ENCODE measurements at places on chromosomes 12 and 14.

- no peak for DNase-seq
Measured at GRCh38 chr12:112126000-112126438, 659 bp downstream of the TRAFD1 start.

- DNase-seq, result no peak
Measured at GRCh38 chr14:36646664-36647416, 14.8 kb upstream of the PAX9 start.

DNA sequence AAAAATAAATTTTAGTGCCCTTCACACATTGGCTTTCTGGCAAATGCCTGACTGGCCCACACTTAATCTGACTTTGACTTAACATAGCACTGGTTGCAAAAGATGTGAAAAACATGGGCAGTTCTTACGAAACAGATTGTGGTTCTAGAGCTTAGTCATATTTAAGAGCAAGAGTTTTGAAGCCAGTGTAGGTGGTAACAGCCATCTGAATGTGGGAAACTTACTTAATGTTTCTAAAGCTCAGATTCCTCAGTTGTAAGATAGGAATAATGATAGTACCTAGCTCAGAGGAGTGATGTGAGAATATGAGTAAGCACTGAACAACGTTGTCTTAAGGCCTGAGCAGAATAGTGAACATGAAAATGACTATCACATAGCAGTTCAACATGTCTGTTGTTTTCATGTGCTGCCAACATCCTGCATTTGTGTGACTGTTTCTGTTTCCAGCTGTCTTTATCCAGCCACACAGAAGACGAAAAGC lies 262.7 kb downstream of the SYT1 start:
- peak; percentile 57 for DNase-seq

DNA sequence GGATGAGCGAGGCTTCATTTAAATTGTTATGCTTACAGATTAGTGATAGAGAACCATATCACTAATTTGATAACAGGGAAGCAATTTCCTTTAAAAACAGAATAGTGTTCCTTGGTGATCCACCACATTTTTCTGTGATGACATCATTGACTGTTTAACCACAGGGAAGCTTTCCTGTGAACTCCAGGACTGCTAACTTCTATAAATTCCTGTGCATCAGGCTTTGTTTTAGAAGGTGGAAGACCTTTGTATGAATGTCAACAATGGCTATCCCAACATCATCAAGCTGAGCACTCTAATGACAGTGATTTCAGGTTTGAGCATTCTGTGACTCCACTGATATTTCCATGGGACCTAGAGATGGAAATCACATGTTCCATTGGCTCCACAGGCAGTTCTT lies 177.1 kb downstream of the RMST start:
- no peak for DNase-seq

- DNase-seq, result no peak
Measured at GRCh38 chr14:60183138-60183537, 17.9 kb upstream of the DHRS7 start.

DNA sequence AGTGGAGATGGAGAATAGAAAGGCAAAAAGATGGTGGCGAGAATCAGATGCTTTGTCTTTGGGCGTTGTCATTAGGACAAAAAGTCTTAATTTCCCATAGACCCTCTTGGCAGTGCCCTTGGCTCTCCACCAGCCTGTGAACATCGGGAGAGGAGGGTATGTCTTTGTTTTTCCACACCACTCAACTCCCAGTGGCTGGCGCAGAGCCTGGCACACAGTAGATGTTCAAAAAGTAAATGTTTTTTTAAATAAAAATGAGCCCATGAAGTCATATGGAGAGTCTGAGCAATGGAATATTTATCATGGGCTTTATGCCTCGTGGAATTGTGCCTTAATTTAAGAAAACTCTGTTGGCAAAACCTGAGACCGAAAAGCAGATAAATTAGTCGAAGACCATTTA lies 90.4 kb downstream of the SRGAP1 start:
- DNase-seq, result no peak

GRCh38 chr12:132270516-132270915 lies 58.9 kb downstream of the GALNT9 start:
- no peak for DNase-seq

All from COLO829 (cell line).